ENCODE measurements at places on chromosomes 4 and X.

- DNase-seq = no peak
Observed at GRCh38 chrX:135178636-135179035, 7.4 kb upstream of the CT55 start.

DNA sequence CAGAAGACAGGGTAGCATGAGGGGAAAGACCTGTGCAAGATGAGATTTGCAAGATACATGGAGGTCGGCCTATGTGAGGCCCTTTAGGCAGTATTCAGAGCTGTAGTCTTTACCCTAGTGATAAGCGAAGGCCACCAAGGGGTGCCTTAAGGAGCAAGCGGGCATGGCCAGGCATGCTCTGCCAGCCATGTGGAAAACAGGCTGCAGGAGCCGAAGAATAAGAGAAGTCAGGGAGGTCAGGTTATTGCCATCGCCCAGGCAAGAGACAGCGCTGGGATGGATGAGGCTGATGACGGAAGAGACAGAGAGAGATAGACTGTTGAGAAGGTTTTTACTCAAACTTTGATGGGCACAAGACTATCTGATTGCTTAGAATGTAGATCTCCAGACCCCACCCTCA, 7.0 kb upstream of the FATE1 start:
- no peak for DNase-seq

- DNase-seq = no peak
Observed at GRCh38 chr4:141580523-141580922, 55.9 kb upstream of the IL15 start.

DNA sequence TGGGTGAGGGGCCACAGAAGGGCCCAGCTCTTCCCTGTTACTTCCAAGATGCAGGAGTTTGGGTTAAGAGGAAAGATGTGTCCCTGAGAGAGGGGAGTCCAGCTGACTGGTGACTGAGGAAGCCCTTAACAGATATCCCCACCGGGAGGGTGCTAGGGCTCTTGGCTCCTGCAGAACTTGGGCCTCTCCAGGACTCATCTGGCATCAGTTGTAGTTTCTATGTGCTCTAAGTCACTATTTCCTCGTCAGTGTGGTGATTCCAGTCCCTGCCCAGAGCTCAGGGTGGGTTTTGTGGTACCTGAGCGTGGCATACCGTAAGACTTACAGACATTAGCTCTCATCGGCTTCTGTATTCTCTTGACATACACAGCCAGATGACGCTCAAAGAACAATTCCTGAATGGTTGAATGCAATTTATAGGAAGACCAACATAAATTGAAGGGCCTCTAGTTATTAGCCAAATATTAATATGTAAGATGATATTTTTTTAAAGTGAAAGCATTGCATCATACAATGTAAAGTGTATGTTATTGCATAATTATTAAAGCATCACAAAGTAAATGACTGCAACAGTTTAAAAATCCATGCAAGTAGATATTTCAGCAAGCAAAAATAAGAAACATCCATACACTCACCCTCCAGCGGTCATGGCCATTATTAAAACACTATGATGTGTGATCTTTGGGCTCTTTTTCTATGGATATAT, 195.5 kb downstream of the PTTG2 start:
- DNase-seq = no peak

DNA sequence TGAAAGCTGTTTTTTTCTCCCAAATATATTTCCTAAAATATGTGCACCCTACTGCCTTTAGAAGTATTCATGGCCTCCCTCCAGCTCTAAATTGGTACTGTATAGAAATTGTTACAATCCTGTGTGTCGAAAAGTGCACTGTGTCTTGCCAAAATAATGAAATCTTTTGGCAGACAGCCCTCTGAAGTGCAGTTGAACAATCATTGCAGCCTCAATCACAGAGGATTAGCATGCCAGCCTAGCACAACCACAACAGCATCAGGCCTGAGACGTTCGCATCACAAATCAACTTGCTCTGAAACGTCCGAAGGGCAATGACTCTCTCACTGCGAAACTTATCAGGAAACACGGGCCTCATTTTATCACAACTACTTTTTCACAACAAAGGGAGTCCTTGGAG, 99.0 kb downstream of the ANOS1 start:
- DNase-seq = peak; percentile 48

GRCh38 chrX:17592117-17592516, 145.2 kb upstream of the SCML1 start:
- no peak for DNase-seq

DNA sequence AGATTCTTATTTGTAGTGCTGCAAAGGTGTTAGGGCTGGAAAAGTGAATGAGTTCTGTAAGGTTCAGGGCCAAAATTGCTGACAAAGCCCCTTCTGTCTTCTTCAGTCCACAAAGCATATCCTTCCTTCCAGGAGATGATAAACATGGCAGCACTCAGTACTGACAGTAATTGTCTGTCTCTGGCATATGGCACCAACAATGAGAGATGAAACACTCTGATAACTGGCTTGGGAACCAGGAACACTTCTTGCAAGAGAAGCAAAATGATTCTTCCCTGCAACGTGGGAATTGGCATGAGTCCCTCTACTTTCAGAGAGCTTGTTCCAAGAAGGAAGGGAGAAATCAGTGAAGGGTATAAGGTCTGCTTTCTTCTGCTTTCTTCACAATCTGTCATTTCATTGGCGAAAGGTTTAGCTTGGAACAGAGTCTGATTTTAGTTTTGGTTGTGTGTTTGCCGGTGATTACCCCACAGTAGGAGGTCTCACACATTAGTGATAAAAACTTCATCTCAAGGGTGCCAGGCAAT, 963.3 kb downstream of the NLGN4X start:
- no peak for DNase-seq
